ENCODE measurements at places on chromosomes 16 and 17.
A peak's percentile ranks its signal among the peaks of the same experiment; 100 is the strongest.

DNA sequence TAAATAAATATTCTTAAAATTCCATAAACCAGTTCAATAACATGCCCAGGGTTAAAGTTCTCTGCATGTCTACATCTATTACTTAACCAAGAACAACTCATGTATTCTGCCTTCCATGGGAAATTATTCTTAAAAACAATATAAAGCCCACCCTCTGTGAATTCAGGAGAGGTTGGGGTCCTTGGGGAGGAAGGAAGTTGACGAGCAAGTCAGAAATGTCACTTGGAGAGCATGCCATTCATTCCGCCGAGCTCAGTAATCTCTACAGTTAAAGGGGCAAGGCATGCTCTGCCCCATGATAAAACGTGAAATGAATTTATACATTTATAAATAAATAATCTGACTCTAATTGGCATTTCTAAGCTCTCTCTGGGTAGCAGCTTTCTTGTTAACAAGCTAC is 405.1 kb downstream of the TOX3 start:
- DNase-seq = no peak

DNA sequence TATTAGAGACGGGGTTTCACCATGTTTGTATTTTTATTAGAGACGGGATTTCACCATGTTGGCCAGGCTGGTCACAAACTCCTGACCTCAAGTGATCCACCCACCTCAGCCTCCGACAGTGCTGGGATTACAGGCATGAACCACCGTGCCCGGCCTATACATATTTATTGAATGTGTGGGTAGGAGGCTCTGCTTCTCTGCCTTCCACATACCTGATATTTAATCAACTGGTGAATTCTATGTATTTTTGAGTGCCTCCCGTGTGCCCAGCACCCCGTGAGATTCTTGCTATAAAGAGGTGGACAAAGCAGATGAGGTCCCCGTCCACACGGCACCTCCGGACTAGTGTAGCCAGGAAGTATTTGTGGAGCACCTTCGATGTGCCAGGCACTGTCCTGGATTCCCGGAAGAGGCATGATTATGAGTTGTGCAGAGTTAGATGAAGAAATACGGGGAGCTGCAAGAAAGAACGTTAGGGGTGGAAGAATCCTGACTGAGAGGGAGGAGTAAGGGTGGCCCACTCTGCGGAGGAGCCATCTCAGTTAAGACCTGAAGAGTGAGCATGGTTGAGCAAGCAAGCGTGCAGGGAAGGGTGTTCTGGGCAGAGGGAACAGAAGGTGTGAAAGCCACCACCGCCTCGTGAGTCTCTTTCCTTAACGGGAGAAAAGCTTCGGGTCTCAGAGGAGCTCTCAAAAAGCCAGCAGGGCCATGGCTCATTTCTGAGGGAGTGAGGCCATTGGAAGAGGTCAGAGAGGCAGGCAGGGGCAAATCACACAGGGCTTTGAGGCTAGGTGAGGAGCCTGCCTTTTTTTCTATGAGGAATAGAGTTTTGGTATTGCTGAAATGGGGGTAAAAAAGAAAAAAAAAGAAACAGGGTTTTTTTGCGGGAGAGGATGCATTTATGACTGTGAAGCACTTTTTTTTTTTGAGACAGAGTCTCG is 21.2 kb downstream of the CRISPLD2 start:
- no peak for DNase-seq

- no peak for DNase-seq
Observed at GRCh38 chr16:52497067-52497816, 49.7 kb downstream of the TOX3 start.

DNA sequence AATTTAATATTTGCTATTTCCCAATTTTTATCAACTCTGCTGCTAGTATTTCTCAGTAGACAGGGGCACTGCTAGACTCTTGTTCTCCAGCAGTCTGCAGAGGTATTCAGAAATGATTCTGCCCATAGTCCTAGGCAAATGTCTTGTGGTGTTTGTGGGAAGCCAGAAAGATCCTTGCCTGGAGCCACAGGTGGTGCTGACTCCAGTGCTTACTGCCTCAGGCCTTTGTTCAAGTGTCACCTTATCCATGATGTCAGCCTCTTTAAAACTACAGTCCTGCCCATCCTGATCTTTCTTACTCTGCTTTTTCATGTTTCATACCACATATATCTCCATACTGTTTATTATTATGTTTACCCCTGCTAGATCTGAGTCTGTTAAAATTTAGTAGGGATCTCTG is 26.5 kb downstream of the ZSWIM7 start:
- no peak for DNase-seq

GRCh38 chr17:60383379-60383778 is 8.6 kb downstream of the USP32 start:
- no peak for DNase-seq

- no peak for DNase-seq
Observed at GRCh38 chr17:382644-383533, 30.3 kb upstream of the RPH3AL start.

- DNase-seq = peak; percentile 68
Observed at GRCh38 chr17:19513897-19514488, 19.7 kb upstream of the SLC47A1 start.

DNA sequence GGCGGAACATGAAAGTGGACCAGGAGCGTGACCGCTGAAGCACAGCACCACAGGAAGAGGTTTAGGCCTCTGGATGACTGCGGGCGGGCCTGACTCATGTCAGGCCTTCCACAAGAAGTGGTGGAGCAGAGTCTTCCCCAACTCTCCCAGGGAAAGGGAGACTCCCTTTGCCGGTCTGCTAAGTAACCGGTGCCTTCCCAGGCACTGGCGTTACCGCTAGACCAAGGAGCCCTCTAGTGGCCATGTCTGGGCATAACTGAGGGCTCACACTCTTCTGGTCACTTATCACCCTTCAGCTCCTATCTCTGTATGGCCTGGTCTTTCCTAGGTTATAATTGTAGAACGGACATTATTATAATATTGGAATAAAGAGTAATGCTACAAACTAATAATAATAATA is 1931.9 kb downstream of the TP53TG3F start:
- no peak for DNase-seq

GRCh38 chr17:77530591-77530990 is 389.8 kb downstream of the SEC14L1 start:
- no peak for DNase-seq

DNA sequence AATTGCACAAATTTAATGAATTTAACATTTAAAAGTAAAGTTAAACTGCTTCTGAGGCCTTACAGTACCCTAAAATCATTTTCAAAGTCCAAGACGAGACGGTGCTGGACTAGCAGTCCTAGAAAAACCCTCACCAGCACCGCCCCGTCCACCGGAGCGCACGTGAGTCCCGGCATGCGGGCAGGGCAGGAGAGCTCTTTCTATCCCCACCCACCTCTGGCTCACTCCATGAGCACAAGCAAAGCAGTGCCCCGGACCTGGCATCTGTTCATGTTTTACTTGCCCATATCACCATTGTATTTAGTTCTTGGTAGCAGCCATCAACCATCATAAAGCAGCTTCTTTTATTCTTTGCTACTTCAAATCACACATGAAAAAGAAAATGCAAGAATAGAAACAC is 41.7 kb downstream of the ANKRD11 start:
- no peak for DNase-seq

GRCh38 chr17:28622186-28622585 is 8.2 kb upstream of the RSKR start:
- DNase-seq = no peak

DNA sequence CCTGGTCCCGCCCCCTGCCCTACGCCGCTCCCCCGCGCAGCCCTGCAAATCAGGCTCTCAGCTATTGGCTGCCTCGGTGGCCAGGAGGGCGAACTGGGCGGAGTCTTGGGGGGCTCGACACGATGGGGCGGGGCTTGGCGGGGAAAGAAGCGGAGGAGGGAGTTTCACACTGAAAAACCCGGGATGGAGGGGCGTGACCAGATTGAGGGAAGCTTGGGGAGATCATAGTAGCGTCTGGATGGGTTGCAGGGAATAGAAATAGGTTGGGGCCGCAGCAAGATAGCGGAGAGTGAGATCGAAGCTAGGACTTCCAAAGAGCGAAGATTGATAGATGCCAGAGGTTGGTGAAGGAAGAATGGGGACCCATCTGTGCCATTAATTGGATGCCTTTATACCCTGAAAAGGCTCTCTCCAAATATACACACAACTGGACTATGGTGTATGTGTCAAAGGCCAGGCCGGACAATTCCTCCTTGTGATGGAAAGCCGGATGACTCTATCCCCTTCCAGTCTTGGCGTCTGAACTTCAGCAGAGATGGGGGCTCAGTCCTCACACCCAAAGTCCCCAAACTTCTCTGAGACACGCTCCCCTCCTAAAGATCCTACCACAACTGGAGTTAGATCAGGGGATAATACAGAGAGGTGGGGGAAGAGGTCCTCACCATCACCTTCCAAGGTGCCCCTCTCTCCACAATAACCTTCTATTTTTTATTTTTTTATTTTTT is 376 bp upstream of the STAC2 start:
- DNase-seq = peak; percentile 50

DNA sequence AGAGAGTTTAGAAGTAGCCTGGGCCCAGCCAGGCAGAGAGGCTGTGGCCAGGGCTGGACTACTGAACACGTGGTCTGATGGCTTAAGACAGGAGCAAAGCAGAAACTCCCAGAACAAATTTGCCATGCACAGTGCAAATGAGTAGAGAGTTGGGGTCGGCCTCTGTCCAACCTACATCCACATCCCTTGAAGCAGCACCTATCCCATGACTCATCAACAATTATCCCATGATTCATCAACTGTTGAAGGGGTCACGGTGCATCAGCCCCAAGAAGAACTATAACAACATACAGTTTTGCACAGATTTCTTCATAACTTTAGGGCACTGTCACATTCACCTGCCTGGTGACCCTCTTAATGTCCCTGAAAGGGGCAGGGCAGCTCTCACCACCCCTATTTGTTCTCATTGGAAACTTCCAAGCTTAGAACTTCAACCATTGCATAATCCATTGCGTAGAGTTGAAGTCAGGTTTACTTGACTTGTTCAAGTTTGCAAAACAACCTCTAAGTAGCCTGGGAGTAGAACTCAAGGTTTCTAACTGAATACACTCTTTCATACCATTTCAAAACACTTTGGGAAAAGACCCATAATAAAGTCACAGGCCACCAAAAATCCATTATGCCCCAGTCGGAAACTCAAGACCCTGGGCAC is 235.2 kb upstream of the CDH5 start:
- no peak for DNase-seq

- DNase-seq = peak; percentile 24
Observed at GRCh38 chr17:44004761-44005526, 522 bp downstream of the NAGS start.

DNA sequence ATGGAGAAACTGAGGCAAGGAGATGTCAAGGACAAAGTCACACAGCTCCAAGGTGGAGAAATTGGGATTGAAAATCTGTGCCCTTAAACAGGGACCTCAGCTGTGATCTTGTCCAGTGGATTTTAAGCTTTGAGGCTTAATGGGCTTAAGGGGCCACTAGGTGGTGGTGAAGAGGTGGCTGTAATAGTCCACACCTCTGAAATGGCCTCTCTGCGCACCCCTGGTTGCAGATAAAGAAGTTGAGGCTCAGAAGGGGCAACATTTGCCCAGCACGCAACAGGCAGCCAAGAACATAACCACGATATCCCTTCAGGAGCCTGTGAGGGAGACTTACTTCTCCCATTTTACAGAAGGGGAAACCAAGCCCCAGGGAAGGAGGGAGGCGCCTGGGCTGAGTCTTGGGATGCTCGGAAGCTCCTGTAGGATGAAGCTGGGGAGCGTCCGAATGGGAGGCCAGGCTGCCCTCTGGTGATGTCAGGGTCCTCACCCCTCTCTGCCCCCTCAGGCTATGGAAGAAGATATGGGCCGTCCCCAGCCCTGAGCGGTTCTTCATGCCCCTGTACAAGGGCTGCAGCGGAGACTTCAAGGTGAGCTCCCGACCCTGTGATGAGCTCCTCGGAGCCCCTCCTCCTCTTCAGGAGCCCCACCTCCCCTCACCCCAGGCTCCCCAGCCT is 43.7 kb downstream of the IL21R start:
- DNase-seq = no peak

Measured in stimulated activated CD4-positive, alpha-beta T cell treated with anti-CD3 and anti-CD28 coated beads, Interleukin-4, amount 100 ng/mL, for 1 hour (primary cell).